ENCODE measurements at places on chromosomes 7 and 10.

DNA sequence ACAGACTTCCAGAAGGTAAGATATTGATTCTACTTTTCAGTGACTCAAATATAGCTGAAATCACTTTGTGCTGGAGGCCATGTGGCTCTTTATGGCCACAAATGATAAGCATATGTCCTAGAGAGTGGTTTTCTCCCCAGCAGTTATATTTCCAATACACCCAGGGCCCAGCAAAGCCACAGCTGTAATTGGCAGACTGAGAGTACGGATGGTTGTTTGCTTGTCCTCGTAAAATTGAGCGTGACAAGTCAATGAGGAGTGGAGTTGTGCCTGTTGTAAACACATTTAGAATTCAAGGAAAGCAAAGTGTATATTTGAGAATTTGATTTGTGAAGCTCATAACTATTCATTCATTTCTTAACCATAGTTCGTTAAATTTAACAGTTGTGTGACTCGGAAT lies 201.8 kb downstream of the LHFPL3 start:
- DNase-seq: no peak

DNA sequence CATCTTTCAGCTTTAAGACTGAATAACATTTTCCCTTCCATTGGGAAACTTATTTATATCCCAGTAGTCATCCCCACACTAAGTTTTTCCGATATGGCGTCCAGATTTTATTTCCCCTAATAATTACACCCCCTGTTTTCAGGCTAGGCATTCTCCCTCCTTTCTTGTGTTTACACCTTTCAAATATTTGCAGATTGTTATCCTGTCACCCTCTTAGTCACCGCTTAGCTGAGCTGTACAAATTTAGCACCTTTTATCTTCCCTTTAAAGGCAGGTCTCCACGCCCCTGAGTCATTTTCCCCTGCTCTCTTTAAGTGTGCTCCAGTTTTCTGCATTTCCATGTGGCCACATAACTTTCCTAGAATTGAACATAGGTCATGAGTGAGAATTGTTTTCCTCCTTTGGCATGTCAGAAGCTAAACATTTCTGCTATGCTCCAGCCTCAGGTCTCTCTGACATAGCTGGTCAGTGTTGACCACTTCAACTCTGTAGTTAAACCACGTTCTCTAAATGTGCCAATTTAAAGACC lies 47.4 kb downstream of the LRRC4 start:
- DNase-seq: peak; percentile 49

DNA sequence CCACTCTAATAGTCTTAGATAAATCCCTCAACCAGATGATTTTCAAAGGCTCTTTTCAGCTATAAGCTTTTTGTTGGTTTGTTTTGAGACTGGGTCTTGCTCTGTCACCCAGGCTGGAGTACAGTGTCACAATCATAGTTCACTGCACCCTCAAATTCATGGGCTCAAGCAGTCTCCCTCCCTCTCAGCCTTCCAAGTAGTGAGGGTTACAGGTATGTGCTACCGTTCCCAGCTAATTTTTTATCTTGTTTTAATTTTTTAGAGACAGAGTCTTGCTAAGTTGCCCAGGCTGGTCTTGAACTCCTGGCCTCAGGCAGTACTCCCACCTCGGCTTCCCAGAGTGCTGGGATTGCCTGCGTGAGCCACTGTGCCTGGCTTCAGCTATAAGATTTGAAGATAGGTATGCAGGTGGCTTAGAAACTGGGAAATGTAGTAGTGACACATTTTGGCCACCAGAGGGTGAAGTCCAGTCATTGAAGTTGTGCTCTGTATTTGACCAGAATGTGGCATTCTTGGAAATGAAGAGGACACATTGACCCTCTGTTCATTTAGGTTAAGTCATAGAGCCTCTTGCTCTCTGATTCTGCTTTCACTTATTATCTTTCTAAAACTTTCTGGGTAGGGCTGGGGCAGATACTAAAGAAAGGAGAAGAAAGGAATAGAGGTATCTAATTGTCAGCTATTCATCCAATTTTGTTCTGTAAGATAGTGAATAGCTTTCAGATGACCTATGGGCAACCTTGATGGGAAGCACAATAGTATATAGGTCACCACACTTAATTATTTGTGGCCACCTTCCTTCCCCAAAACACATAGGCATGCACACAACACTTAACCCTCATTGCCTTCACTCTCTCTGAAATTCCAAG lies 36.0 kb downstream of the R3HCC1L start:
- DNase-seq: peak; percentile 63

DNA sequence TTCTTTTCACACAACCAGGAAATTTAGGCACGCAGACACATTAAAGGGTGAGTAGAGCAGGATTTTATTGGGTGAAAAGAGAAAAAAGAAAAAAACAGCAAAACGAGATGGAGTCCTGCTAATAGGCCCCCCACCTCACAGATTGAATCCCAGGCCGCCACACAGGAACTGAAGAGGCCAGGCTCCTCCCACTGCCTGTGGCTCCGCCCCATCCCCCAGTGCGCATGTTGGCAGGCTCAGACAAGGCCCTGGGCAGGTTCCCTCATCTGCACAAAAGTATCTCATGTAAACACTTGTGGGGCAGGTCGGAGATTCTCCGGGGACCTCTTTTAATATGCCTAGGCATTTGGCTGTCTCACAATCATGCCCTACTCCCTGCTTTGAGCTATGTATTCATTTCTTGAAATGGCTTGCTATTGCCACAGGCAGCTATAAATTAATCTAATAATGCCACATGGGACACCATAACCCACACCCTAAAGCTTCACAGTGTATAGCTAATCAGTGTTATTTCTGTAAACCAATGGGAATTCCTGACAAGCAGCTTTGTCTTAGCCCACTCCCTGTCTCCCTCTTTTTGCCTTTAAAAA lies 76.2 kb upstream of the KIF5B start:
- no peak for DNase-seq
